Epithelial cell of esophagus (primary cell): ENCODE measurements at places on chromosomes 12 and 14.

GRCh38 chr12:128052331-128052730 lies 214.6 kb upstream of the TMEM132C start:
- DNase-seq: no peak

DNA sequence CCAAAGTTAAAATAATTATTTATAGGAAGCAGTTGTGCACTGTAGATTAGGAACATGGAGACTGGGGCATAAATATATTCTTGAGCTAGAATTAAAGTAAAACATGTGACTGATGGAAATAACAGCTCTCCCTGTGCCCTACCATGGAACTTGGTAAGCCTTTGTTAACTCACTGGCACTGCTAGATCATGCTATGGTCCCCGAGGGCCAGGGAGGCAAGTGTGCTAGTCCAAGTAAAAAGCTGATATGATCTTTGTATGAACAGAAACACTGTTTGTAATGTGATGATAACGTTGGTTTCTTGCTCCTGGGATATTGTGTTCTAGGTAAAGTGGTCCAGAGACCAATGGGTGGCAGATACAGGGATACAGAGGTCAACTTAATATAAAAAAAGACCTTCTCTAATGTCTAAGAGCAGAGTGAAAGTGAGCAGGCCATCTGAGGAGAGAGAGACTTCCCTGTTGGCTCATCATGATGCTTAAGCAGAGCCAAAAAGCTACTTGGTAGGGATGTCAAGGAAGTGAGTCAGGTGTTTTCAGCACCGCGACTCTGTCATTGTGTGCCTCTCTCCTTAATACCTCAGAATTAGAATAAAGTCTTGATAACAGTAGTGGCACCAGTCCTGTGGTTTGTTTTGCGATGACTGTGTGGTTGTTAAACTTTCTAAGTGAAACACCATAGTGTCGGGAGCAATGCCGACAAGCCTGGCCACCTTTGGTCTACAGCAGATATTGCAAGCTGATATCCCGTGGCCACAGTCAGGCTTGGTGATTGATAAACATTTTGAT lies 27.6 kb downstream of the BICD1 start:
- DNase-seq: peak; percentile 59

DNA sequence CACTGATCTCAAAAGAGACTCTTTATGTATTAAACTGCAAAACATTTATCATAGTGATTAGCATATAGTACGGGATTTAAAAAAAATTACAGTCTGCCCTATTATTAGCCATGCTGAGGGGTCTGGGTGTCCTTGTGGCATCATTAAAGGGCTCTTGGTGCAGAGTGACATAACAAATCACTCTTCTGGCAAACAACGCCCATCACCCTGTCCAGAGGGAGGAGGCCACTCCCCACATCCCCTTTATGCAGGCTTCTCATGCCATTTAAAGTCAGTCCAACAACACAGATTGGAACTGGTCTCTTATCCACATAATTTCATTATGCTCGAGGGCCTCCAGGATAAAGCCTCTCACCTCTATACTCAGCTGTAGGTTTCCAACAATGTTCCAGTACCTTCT lies 51.1 kb downstream of the TMTC1 start:
- no peak for DNase-seq

GRCh38 chr14:53047307-53048069 lies 96.6 kb upstream of the FERMT2 start:
- no peak for DNase-seq

DNA sequence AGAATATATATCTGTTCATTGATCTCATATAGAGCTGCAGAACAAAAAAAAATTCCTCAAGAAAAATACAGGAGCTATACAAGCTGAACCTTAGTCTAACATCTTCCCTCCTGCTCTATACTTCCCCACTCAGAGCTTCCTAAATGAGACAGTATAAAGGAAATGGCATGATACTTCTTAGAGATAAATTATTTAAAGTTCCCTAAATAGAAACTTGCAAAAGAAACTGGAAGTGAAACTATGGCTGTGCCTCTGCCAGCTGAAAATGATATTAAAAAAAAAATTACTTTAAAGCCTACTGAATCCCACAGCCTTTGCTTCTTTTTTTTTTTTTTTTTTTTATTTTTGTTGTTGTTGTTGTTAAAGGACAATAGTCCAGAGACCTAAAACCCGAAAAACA lies 11.6 kb upstream of the NEK9 start:
- no peak for DNase-seq

GRCh38 chr12:105024928-105025327 lies 38.8 kb downstream of the NOPCHAP1 start:
- DNase-seq: no peak

DNA sequence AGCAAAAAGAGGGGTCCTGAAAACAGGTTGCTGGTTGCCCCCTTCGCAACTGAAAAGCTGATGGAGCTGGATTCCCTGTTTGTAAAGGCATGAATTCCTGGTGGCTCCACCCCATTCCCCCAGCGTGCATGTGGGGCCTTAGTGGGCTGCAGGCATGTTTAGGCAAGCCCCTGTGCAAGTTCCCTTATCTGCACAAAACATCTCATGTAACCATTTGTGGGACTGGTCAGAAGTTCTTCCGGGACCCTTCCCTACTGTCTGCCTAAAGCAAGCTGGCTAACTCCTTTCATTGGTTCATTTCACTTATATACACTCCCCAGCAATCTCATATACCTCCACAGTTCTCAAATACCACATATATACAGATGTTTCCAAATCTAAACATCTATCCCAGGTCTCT lies 24.0 kb upstream of the HIGD1C start:
- peak; percentile 54 for DNase-seq

- DNase-seq: no peak
Measured at GRCh38 chr12:62284749-62285148, 24.5 kb downstream of the USP15 start.

DNA sequence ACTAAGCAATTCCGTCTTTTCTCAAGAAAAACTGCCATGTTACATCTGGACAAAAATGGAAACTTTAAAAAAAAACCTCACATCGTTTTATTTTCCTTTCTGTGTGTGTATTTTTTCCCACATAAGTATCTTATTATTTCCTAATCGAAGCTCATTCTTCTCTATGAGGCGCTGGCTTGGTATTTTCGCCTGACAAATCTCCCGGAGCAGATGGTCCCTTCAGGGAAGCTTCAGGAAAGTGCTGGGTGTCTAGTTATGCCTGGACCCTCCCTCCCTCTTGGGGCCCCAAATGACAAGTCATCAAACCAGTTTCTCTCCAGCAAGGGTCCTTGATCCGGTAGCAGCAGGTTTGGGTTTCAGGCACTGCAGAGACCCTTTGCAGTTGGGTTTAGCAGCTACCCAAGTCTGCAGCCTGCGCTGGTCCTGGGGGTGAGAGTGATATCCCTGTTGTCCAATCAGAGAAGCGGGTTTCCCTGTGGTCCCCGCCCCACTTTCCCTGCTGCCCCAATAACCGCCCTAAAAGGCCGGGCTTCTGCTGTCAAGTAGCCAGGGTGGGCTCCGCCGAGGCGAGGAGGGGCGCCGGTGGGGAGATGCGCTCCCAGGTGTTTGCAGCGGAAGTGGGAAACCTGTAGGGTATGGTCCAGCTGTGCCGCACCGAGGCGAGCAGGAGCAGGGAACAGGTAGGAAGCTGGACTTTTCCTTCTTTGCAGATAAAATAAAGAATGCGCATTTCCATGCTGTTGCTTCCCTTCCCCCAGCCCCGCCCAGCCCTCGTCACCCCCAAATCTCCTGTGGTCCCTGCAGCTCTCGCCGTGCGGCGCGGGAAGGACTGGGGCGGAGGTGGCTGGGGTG lies at the start of gene CNTN1:
CNTN1 (plus strand) TSS at position 527 of the 852 bp plus-strand sequence.
- peak; percentile 84 for DNase-seq

DNA sequence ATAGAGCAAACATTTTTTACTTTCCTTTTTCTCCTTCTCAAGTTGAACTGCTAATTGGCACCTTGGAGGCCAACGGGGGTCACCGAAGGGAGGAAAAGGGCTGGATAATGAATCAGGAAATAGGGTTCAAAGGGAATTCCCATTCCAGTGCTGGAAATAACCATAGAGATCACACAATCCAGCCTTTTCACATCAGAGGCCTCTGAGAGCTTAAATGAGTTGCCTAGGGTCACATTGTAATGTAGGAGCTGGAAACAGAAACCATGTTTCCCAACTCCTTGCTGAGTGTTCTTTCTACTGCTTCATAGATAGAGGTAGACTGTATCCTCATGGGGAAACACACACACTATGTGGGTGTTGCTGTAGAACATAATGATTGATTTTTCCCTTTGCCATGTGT lies 60.6 kb upstream of the DDHD1 start:
- no peak for DNase-seq

- DNase-seq: no peak
Measured at GRCh38 chr14:22794551-22794951, 20.7 kb downstream of the SLC7A7 start.

DNA sequence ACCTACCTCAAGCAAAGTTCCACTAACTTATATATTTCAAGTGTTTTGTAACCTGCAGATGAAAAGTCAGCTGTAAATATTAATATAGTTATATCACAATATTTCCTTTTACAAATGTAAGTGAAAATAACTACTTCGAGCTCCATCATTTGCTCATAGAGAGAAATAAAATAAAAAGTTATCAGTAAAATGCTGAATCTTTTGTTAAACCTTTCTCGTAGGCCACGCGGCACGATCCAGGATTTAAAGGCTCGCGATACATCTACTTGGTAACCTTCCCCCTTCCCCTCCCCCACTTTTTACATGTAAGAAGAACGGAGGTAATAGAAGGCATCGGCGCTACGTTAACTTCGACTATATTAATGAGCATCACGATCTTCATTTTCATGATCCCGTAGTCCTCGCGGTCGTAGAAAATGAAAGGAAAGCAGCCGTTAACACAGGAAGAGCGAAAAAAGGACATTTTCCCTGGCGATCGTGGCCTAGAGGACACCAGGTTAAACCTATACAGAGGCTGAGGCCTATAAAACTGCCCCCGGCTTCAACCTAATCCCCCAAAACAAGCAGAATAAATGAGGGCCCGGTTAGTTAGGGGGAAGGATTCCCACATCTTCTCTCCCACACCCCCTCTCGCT lies 508 bp downstream of the HNRNPC start:
- DNase-seq: peak; percentile 72

GRCh38 chr12:101697930-101698799 lies 725 bp downstream of the CHPT1 start:
- peak; percentile 40 for DNase-seq

DNA sequence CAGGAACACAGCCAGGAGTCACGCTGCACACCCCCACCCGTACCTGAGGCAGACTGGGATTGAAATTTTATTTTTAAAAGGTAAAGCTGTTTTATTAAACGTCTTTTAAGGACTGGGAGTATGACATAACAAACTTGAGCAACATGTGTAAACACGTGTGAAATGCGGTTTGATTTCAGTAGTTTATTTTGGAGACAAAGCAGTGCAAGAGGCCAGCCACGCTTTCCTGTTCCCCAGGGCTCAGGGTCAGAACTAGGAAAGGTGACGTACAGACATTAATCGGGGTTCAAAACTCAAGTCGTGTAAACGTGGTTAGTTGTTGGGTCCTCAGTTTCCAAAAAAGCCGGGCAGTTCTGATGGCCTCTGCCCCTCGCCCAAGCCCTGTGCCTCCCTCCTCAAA lies 16.7 kb downstream of the CHGA start:
- peak; percentile 25 for DNase-seq

DNA sequence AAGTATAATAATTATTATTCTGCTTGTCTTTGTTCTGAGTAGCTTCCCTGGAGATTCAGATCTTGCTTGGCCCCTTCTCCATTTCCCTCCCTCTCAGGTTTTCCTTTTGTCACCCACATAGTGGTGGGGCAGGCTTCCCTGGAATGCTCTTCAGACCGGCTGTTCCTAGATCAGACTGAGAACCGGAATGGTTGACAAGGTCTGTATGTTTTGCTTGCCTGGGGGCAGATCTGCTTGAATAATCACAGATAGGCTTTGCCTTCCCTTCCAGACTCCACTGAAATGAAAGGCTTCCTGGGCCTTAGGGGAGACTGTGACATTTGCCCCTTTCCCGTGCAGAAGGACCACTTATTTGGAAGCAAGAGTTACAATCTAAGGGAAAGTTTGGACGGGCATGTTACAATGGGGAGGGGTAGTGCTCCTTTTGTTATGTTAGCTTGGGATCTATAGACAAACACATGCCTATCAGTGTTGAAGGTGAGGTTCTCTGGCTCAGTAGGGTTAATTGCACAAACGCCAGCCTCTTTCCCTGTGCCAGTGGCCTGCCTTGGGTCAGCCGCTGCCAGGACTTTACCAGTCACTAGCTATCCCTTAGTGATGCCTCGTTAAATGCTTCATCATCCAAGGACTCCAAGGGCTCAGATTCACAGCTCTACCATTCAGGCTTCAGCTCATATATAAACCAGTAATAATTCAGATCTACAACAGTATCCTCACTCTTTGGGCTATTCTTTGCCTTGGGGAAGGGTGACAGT lies 178.6 kb downstream of the SNAPC1 start:
- DNase-seq: peak; percentile 20

DNA sequence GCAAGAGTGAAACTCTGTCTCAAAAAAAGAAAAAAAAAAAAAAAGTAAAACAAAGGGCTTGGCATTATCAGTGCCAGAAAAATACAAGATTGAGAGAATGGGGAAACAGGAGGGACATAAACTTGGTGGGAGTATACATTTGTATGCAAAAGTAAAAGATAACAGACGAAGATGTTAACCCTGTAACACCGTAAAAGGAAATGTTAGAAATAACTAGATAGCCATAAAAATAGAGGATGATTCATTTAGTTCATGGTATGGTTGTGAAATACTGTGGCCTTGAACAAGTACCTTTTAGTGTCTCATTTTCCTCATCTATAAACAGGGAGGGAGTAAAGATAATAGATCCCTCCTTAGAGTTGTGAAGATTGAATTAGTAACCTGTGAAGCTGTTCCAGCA lies 33.3 kb downstream of the ATP2A2 start:
- DNase-seq: peak; percentile 65

GRCh38 chr12:46205294-46205693 lies 63.5 kb downstream of the SLC38A1 start:
- no peak for DNase-seq

- peak; percentile 60 for DNase-seq
Measured at GRCh38 chr14:69877492-69877891, 1.7 kb upstream of the SMOC1 start.

DNA sequence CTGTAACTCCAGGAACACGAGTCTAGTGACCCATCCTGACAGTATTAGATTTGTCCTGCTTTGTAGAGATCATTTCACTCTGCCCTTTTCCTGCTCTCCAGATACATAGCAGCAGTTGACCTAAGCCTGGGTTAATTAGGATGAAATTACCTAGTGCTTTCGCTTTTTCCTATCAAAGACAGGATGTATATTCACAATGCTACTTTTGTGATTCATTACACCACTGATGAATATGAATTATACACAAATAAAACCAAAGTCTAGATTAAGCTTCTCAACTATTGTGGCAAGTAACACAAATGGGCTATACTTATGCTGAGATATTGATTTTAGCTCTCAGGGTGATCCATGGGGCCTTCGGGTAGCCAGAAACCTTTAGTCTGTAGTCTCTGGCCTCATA lies 17.9 kb downstream of the CERS5 start:
- DNase-seq: no peak

DNA sequence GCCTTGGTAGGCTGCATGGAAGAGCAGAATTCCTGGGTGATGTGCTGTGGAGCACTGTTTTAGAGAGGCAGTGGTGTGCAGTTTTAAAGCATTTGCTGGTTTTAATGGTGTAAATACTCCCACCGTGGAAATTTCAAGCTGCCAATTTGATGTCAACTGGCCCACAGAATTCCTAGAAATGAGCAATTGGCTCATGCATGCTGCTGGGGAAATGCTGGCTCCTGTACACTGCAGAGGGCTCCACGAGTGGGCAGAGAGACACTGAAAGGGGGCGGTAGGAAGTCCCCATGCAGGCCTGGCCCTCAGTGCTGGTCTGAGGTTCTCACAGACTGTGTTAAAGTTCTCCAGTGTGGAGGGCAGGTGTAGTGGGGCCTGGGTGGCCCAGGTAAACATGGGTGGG lies 99.4 kb upstream of the NTF3 start:
- DNase-seq: no peak
